ENCODE measurements at places on chromosomes 12 and 14.

DNA sequence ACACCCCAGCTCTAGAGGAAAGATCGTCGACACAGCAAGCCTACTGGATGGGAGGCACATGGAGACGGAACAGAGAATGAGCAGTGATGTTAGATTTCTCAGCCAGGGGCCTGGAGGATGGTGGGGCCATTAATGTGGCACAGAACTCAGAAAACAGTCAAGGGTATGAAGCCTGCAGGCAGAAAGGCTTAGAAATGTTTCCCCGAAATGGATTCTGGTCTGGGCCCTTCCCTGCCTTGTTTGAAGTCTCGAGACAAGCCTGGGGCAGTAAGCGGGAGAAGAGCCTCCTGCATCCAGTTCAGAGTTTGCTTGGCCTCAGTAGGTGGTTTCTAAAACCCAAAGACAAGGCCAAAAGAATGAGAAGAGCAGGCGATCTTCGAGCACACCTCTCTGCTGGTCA is 158.4 kb downstream of the NTF3 start:
- DNase-seq = no peak

DNA sequence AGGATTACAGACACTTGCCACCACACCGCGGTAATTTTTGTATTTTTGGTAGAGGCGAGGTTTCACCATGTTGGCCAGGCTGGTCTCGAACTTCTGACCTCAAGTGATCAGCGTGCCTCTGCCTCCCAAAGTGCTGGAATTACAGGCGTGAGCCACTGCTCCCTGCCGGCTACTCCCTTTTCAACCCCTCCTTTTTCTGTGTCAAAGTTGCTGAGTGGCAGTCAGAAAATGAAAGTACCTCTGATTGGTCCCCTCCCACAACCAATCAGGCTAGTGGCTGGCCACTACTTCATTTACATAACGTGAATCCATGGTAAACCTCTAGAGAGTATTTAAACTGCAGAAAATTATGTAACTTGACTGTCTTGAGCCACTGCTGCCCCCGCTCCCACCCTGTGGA is 5.9 kb downstream of the RESF1 start:
- no peak for DNase-seq

DNA sequence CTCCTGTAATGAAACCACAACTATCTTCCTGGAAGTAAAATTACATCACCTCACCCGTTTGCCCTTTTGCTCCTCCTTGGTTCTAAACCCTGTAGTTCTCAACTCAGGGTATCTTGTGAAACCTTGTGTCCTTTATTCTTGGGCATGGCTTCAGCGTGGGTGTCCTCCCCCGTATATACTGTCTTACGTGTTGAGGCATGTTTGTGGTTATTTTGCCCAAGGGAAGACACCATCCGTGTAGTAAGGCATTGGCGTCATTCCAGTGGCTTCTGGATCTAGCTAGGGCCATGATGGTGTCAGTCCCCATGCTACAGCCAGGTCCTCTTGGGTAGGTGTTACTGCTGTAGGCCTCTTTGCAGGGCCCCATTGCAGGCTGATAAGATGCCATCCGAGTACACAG is 115.4 kb downstream of the ZFP36L1 start:
- DNase-seq = no peak

- DNase-seq = peak; percentile 30
Measured at GRCh38 chr12:27305673-27306456, 26.8 kb upstream of the BMAL2 start.

- DNase-seq = no peak
Measured at GRCh38 chr12:12726555-12727093, 9.5 kb downstream of the CDKN1B start.

GRCh38 chr12:67722296-67722695 is 73.8 kb downstream of the DYRK2 start:
- no peak for DNase-seq

GRCh38 chr12:115697340-115697739 is 580.2 kb downstream of the MED13L start:
- DNase-seq = no peak

DNA sequence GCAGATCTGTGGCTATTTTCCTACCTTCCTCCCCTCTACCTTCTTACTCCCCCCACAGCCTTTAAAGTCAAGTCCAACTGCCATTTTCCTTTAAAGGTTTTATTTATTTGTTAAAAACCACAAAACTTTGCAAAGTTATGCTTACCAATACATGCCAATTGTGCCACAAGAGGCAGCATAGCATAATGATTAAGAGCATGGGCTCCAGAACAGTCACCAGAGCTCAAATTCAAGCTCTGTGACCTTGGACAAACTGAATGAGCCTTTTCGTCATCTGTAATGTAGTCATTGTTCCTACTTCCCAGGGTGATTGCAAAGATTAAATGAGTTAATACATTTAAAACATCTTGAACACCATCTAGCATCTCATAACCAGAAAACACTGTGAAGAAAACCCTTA is 13.0 kb upstream of the FMNL3 start:
- no peak for DNase-seq

DNA sequence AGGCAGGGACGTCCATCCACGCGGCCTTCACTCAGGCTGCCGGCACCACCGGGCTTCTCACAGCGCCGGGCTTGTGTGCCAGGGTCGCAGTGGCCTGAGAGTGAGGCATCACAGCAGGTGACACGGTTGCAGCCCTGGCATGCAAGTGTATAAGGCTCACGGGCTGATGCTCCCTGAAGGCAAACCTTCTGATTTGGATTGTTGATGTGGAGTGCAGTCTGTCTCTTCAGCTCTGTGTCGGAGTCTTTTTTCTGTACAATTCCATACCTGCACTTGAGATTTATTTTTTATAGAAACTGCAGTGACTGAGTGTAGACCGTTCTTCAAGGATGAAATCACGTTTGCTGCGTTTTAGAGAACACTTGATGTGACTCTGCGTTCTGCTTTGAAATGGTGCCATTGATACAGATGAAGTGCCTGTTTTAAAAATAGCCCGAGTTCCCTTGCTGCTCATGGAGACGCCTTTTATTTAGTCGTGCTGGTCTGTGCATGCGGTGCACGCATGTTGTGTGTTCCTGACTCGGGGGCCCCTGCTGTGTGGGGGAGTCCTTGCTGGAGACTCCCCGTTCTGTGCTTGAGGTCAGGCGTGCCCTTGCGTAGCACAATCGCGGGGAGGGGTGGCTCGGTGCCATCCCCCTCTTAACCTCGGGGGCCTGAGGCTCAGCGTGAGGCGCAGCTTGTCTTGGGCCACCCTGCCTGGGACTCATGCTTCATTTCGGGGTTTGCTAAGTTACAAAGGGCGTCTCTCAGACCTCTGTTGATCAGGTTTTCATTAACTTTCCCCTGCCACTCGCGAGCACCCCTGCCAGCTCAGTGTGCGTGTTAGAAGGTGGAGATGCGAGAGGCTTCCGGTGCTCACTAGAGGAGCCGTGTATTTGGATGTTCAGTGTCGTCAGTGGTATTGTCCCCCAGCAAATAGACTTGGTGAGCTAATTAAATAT is 21.6 kb upstream of the AMN start:
- no peak for DNase-seq

- DNase-seq = peak; percentile 90
Measured at GRCh38 chr12:31118347-31119191, 44.9 kb downstream of the DDX11 start.

DNA sequence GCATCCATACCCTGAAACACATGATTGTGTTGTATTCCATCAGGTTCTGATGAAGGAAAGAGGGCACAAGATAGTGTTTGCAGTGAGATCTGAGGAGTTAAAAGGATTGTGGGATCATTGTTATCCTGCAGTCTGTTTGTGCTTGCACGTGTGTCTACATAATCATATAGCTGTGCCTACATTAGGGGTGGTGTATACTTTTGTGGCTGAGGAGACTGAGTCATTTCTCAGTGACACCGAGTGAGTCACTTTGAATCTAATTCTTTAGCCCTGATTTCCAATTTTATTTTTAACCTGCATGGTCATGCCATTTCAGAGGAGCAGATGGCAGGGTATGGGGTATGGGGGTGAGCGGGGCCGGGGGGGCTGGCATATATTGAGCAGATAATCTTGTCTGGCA is 133.2 kb downstream of the ANO4 start:
- no peak for DNase-seq

Data from SK-N-DZ (cell line).